ENCODE measurements at places on chromosomes 2 and 18.

- no peak for DNase-seq
Observed at GRCh38 chr18:62518460-62519375, 4.1 kb upstream of the ZCCHC2 start.

- no peak for DNase-seq
Observed at GRCh38 chr2:23520256-23520655, 135.3 kb downstream of the KLHL29 start.

DNA sequence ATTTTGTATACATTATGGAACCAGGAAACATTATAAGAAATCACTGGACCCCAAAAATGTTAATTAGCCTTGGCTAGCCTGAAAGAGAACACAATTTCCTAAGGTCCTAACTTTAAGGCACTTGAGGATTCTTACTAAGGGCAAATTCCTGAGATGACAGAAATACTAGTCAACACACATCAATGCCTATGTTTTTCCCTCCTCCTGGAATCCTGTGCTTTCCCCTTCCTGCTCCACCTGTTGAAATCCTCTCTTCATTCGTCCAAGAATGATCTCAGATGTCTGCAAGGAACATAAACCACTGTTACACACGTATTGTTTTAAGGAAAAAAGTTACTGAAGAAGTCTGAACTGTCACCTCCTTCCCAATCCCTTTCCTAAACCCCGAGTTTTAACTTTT, 21.2 kb upstream of the DARS1 start:
- DNase-seq = no peak

GRCh38 chr2:120287183-120288015, 34.7 kb downstream of the RALB start:
- no peak for DNase-seq

Data from activated CD8-positive, alpha-beta memory T cell treated with anti-CD3 and anti-CD28 coated beads for 1 hour (primary cell).